Activated B cell treated with CpG ODN at 0.5 μM for 24 hours (primary cell): ENCODE measurements at places on chromosomes 3 and 15.

DNA sequence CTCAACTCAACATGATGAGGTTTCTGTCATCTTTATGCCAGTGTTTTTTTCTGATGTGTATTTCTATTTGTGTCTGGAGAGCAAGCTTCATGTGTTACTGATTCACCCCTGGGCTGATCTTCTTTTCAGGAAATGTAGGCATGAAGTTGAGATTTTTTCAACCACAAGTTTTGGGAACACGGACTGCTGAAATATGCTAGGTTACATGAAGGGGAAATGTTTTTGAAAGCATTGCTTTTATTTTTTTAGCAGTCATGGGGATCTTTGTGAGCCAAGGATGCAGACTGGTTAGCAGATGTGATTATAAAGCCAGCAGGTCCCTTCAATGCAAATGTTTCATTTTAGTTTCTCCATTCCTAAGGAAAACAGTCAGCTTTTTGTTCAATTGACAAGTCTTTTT, 219.3 kb upstream of the COL8A1 start:
- no peak for DNase-seq

DNA sequence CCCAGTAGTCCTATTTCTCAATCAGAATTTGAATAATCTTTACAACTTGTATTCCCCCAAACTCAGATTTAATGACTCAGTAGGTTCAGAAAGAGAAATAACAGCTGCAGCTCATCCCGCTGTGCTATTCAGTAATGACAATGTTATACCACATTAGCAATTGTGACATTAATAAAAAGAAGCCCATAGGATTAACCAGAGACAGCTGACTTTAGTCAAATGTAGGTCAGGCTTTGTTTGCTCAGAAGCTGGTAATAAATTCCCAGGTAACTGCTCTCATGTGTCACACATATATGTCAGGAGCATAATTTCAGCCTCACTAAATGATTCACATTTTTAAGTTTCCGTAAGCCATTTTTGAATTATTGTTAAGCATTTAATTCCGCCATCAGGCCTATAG, 222.0 kb upstream of the UBE2E2 start:
- no peak for DNase-seq

GRCh38 chr3:140128631-140129030, 193.6 kb downstream of the CLSTN2 start:
- no peak for DNase-seq

GRCh38 chr3:55461896-55462295, 25.2 kb downstream of the WNT5A start:
- DNase-seq = no peak

DNA sequence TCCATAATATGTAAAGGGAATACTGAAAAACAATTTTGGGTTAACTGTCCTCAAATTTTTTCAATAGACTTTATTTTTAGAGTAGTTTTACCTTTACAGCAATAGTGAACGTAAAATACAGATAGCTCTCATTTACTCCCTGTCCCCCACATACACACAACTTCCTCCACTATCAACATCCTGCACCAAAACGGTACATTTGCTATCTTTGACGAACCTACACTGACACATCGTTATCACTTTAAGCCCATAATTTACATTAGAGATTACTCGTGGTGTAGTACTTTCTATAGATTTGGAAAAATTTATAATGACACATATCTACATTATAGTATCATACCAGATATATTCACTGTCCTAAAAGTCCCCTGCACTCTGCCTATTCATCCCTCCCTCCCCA, 16.9 kb upstream of the P2RY1 start:
- no peak for DNase-seq
